ENCODE measurements at places on chromosomes 11 and 22. TPM values are rescaled to one million over a fixed set of nuclear protein-coding genes. Genes with fewer than 3 reads are reported as not detected.

DNA sequence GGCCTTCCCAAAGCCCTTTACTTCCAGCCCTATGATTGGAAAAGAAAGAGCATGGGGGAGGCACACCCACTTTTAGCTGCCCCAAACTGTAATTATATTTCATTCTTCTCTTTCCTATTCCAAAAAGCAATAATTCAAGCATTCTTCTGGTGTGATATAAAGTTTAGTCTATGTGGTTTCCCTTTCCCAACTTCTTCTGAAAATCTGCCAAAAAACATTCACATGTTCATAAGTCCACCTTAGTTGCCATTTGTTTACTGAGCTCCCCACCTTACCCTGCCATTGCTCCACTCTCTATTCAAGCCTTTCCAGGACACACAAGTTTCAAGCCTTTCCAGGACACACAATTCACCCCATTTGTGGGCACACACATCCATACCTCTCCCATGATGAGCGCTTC, 111.6 kb upstream of the BMAL1 start:
- no peak for DNase-seq

- DNase-seq: no peak
These were observed 104.7 kb upstream of the OR4B1 start for GRCh38 chr11:48111891-48112290.

DNA sequence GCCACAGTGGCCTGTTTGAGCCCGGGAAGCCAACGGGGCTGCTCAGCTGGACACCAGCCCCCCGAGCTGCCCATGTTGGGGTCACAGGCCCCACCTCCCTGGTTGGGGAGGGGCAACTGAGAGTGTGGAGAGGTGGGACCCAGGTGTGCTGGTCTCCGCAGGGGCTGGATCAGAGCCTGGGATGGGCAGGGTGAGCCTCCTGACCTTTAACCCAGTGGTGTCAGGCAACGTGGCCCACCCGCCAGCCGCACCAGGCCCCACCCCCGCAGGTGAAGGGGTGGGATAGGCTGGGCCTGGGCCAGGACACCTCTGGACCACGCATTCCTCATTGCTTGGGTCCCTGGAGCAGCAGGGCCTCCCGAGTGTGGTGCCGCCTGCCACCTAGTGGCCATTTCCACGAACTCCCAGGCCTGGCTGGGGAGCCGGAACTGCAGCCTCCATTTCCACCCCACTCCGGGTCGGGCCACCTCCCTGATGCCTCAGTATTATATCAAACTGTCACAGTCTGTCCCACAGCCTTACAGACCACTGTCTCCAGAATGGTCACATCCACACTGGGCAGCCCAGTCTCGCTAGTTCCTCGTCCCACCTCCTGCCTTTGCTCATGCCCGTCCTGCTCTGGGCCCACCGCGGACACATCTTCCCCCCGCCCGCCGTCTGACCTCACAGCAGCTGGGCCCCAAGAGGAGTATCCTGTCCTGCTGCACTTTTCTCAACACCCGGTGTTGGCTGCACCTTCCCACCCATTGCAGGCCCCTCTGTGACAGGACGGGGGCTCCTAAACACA, 13.3 kb upstream of the PPP6R3 start:
- peak; percentile 54 for DNase-seq

- DNase-seq: no peak
These were observed at the start of gene ESAM for GRCh38 chr11:124762105-124762623. TSS of gene ESAM (minus strand) at chr11:124762290. CDS start at chr11:124762154, 136 bp downstream.

DNA sequence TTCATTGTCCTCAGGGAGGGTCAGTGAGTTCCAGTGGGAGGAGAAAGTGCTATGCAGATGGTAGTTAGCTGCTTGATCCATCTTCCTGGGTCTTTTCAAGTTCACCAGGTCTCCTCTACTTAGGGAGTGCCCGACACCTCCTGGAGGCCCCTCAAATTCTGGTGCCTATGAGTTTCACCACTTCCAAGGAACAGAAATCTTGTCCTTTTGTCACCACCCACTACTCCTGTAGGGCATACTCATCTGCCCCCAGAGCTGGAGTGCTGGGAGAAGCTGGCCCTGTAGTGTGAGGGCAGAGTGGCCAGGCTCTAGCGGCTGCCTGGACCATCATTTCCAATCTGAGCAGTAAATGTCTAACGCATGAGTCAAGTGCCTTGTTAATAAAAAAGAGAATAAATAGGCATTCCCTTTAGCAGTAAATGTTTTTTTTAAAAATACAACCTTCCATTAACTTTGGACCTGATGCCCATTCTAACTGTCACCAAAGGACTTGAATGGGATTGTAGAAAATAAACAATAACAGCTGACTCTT, 12.5 kb downstream of the IRAG1 start:
- no peak for DNase-seq

DNA sequence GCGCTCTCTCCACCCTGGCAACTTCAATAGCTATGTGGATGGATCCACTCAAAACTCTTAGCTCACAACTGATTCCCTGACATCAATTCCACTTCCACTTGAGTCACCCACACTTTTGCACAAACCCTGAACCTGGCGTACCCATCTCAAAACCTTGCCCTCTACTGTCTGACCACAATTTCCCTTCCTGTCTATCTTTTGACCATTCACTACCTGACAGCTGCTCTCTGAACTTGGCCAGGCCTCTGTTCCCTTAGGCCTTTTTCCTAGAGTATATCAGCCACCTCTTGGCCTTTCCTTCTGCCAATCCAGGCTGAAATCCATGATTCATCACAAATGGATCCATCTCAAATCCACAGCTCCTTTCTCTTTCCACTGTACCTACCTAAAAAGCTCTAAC, 106.0 kb downstream of the RPL27A start:
- no peak for DNase-seq

DNA sequence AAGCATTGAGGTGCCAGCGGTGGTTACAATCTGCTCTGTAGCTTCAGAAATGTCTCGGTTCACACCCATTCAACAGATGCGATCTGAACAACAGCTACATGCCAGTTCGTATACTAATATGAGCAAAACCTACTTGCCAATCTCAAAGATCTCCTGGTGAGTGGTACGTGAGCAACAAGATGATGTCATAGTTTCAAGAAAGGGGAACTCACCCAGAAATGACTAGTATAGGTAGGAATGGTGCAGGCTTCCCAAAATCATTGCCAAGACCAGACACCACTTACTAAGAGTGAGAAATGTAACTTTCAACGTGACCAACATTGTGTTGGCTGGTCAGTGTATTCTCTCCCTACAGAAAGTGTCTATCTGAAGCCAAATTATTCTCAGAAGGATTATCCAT, 31.1 kb downstream of the OR6Q1 start:
- DNase-seq: no peak

DNA sequence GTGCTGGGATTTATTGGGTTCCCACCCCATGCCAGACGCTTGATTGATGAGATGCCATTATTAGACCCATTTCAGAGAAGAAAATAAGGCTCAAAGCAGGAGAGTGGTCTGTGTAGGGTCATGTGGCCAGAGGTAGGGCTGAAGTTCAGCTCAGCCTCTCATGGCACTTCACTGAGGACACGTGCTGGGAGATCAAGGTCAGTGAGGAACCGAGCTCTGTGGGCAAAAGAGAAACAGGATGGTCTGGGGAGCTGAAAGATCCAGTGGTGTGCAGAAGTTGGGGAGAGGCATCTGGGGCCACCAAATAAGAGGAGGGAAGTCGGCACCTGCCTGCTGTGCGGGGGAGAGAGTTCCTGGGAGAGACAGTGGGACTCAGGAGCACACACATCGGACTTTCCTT, 19.6 kb downstream of the RHOD start:
- no peak for DNase-seq

DNA sequence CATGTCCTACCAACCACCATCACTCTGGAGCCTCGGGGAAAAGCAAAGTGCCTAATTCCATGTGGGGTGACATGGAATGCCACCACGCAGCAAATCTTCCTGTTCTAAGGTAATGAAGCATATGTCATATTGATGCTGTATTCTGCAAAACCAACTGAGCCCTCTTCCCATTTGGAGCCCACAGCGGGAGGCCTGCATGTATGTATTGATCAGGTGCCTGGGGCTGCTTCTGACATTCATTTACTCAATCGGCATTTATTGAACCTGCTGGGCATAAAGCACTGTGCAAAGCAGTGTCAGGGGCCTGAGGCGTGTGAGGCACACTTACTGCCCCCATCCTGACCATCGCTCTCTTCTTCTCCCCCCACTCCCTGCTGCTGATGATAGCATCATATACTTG, 39.1 kb downstream of the ANKK1 start:
- no peak for DNase-seq

DNA sequence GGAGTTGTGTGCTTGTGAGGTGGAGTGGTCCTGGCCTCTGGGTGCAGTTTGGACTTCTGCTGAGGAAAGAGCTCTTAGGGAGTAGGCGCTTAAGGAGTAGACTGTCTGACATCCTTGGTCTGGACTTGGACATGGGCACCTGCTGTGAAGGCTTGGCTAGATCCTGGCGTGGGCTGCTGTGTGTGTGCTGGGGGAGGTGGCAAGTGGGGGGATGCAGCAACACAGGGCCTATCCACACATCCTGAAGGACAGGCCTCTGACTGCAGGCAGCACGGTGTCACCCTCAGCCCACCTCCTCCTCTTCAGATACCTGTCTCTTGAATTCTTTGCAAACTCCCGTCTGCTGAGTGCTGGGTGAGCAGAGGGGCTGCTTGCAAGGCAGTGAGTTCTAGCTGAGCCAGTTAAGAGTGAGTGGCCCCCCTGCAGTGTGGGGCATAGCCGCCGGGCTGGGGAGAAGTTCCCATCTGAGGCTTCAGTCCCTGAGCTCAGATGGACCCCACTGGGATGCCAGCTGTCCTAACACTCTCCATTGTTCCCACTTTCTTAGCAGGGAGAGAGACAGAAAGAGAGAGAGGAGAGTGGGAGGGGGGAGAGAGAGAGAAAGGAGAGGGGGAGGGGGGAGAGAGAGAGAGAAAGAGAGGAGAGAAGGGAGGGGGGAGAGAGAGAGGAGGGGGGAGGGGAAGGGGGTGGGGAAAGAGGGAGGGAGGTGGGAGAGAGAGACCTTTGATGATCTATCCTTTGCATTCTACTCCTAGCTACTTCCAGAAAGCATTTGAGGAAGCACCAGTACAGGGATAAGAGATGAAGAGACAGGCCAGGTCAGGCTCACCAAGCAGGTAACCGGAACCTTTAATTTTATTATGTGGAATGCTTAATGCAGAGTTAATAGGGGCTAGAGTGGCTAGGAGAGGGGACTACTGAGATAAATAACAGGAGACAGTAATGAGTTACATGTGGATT, 12.6 kb downstream of the SOX10 start:
- no peak for DNase-seq

DNA sequence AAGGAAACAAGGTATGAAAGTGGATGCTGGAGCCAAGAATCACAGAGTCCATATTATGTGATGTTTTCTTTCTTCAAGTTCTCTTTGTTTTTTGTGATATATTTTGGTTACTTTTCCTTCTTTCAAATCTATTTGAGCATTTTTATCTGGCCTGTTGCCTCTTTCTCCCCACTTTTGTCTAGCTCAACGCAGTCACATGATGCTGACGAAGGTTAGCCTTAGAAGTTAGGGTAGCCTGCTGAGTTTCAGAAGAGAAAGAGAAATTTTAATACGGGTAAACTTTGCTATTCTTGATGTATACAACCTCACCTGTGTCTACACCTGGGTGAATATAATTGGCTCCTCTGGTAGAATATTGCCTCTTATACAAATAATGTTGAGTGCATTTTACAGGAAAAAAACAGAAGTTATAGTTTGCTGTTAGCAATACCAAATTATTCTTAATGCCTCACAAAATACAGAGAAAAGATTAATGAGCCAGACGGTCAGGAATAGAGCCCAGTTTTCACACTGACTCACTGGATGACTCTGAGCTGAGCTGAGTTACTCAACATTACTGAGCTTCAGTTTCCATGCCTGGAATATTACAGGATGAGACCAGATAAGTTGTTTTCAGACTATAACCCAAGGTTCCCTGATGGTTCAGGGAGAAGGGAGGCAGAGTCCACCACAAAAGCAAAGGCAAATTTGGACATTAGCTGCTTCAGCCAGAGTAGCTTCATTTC, 161.6 kb upstream of the BDNF start:
- no peak for DNase-seq

DNA sequence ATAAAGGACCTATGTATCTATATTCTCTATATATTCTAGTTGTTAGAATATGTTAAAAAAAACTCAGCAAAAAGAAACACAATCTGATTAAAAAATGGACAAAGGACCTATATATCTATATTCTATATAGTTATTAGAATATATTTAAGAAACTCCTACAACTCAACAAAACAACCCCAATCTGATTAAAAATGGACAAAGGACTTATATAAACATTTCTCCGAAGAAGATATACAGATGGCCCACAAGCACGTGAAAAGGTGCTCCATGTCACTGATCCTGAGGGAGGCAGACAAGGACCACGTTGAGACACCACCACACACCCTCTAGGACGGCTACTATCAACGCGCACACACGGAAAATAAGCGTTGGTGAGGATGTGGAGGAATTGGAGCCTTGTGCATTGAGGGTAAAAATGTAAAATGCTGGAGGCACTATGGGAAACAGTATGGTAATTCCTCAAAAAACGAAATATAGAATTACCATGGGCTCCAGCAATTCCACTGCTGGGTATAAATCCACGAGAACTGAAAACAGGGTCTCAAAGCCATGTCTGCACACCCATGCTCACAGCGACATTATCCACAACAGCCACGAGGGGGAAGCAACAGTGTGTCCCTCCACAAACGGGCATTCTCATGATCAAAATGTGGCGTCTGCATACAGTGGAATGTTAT, 22.7 kb downstream of the YPEL1 start:
- DNase-seq: no peak

- DNase-seq: no peak
These were observed 27.5 kb downstream of the KCNA4 start for GRCh38 chr11:29989174-29989970.

GRCh38 chr11:35250621-35251020, 111.7 kb downstream of the CD44 start:
- no peak for DNase-seq

- DNase-seq: no peak
These were observed 91.8 kb downstream of the TBC1D22A start for GRCh38 chr22:46854125-46854870.

- DNase-seq: no peak
These were observed 40.6 kb upstream of the GNB1L start for GRCh38 chr22:19895160-19895849.

GRCh38 chr22:50274311-50274710, 4.1 kb upstream of the MAPK11 start:
- DNase-seq: no peak

The OR52A1 gene
- total RNA-seq: not detected

The SPTBN2 gene
- 6.3 TPM for total RNA-seq

The ACR gene
- 0.72 TPM for total RNA-seq

The MS4A3 gene
- total RNA-seq: not detected

The KRTAP5-2 gene
- not detected for total RNA-seq

The TEX12 gene
- total RNA-seq: not detected

The TMEM80 gene
- 22.4 TPM for total RNA-seq

The FZD4 gene
- 220 TPM for total RNA-seq

The LRRC74B gene
- not detected for total RNA-seq

The DERL3 gene
- total RNA-seq: 0.47 TPM

The GAL3ST1 gene
- total RNA-seq: 1.8 TPM

The KRTAP5-11 gene
- total RNA-seq: not detected

The ZBTB3 gene
- 7.3 TPM for total RNA-seq

The NUCB2 gene
- total RNA-seq: 32.0 TPM

The SSTR3 gene
- not detected for total RNA-seq

The SEPTIN5 gene
- 3.7 TPM for total RNA-seq
